ENCODE measurements at places on chromosomes 4 and X.

- no peak for DNase-seq
Observed at GRCh38 chrX:133570549-133570948, 155.3 kb upstream of the GPC4 start.

DNA sequence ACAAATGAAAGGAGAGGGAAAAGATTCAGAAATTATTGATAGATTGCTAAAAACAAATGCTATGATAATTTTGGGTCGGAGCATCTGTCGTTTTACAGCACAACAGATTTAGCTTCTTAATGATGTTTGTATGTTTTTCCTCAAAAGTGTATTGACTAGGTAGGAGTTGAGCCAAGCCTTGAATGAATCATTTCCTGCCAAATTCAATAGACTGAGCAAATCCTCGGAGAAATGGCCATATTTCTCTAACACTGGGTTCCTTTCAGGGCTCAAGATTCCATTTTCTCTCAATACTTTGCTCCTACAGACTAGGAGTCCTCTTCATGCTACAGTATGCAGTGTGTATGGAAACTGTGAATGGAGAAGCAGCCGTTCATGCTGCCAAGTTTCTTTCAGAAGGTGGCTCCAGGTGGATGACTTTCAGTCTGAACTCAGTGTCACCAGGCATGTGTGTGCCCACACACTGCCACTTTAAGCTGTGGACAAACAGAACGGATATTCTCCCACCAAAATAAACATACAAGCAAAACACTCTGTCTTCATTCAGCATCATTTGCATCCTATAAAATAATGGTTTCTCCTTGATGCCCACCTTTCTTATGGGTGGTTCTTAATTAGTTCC is 146.0 kb downstream of the TBL1X start:
- DNase-seq = no peak

- DNase-seq = no peak
Observed at GRCh38 chr4:55071951-55072350, 53.4 kb downstream of the KDR start.

DNA sequence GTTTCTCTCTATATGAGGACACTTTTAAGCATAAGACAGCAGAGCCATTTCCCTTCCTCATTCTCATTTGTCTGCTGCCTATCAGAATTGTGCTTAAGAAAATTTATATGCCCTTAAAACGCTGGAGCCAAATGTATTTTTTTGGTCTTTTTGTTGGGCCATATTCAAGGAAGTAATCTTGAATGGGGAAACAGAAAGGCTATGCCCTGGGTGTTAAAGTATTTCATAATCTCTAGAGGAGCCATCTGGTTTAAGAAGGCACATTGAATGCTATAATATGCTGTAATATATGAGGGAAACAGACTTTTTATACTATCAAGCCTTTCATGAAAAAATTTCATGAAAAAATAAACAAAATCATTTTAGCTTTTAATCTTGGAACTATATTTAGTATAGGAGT is 4.3 kb downstream of the DMD start:
- no peak for DNase-seq

DNA sequence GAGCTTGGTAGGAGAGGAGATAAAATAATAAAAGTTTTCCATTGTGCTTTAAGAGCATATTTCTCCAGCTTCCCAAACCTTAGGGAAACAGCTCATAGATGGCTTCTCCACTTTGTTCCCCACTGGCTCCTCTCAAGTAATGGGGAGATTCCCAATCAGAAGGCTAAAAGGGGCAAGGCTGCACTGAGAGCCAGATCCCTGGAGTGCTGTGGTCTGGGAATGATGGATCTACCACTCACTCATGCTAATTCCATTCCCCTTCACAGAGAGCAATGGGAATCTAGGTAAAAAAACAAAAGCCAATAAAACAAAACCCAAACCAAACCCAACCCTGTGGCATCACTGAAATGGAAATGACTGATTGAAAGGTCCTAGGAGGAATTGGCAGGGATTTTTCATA is 219.7 kb upstream of the MBNL3 start:
- DNase-seq = no peak

GRCh38 chr4:79585834-79586233 is 177.8 kb upstream of the GK2 start:
- DNase-seq = no peak

DNA sequence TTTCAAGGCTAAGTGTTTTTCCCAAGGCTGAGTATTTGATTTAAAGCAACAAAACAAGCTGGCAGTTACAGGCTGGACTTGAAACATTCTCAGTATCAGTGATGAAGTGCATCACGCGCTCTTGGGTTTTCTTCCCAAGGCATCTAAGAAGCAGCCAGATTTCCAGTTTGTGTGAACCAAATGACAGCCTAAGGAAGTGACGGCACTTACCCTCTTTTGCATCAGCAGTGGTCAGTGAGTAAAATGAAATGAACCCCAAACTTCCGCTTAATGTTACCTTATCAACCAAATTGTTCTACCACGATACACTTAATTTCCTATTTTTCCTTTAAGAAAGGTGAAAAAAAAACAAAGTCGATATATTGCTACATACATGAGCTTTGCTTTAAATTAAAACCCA is 15.8 kb upstream of the GYPE start:
- no peak for DNase-seq

DNA sequence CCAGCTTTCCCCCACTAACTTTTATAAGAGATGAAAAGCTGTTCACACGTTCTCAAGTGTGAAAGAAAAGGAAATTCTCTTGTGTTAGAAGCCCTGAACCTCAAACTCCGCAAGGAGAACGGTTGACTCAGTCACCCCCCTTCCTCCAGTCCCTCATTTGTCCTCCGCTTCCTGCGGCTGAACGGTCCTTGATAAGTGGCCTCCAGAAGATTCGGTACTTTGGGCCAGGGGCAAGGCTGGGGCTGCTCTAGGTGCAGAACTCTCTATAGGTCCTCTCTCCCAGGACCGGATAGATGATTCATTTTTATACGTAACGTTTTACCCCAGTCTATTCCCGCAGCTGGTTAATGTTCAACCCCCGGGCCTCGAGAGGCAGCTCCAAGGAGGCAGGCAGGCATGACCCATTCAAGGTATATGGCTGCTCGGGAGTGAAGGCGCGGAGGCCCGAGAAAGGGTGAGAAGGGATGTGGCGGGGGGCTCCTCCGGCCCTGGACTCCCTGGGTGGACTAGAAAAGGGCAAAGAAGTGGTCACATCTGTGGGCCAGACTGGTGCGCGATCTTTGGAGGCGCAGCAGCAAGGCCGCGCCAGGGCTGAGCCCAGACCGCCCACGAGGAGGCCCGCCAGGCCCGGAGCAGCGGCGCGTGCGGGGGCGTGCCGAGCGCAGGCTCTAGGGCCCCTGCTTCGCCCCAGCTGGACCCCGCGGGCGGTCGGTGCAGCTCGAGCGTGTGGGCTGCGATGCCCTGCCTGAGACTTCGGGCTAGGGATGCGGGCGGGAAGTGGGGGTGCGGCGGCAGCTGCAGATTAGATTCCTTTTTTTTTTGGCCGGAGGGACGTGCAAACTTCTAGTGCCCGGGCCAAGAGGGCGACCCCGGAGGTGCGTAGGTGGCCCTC is 11.7 kb downstream of the PITX2 start:
- no peak for DNase-seq

DNA sequence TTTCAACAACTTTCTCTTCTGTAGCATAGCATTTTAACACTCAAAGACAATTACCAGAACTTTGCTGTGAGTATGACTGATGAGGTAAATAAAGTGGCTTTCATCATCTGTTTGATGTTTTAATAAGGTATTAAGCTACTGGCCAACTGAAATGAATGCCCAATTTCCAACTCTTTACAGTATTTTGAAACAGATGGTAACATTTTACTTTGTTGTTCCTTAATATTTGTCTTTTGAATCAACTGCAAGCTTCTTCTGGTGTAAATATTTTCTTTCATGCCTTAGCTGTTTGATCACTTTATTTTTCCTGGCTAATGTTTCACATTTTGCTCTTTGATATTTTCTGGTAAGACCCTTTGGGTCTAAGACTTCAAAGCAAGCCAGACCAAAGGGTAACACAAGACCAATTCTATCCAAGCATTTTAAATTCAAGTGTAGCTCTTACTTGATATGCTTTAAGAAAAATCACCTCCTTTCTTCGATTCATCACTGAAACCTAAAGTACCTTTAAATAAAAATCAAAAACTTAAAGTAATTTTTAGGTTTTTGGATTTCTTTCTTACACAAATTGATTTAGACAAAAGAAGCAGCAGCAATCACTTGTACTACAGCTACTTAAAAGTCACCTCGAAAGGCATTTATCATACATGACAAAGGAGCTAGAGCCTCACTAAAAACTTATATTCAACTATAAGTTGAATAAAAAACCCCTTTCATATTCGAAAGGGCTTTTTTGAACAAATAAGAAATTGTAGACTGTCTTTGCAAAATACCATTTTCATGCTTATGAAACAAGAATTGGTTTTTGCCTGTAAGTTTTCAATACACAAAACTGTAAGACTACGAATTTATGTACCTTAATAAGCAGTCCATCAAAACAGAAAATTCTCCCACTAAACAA is 57.6 kb downstream of the TBCK start:
- DNase-seq = no peak

DNA sequence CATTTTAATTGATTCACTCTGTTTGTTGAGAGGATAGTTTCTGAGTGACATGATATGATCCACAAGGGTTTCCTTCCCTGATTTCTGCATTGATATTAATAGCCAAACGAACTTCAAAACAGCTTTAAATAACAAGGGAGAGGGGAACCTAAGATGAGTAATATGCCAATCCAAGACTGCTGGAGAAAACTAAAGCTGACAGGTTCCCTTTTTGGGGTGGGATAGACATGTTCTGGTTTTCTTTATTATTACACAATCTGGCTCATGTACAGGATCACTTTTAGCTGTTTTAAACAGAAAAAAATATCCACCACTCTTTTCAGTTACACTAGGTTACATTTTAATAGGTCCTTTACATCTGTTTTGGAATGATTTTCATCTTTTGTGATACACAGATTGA is 182.2 kb downstream of the AR start:
- DNase-seq = no peak

- no peak for DNase-seq
Observed at GRCh38 chr4:119026662-119027444, 108.8 kb upstream of the MYOZ2 start.

GRCh38 chr4:37827030-37827685 is 672 bp downstream of the PGM2 start:
- no peak for DNase-seq

DNA sequence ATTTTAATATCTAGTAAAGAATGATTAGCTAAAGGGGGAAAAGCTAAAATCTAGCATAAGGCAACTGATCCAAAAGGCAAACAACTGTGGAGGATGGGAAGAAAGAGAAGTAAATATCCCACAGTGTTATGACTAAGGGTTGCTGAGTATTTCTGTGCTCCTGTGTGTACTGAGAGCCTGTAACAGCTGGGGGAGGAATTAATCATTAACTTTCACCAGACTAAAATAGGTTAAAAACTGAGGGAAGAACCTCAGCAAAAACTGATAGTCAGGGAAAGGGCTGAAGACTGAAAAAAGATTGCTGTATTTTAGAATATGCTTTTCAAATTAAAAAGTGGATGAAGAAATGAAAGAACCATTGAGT is 365.9 kb downstream of the CXXC4 start:
- no peak for DNase-seq

- no peak for DNase-seq
Observed at GRCh38 chr4:160370046-160370445, 1267.2 kb downstream of the RAPGEF2 start.

- no peak for DNase-seq
Observed at GRCh38 chr4:81667539-81667938, 195.8 kb upstream of the RASGEF1B start.

DNA sequence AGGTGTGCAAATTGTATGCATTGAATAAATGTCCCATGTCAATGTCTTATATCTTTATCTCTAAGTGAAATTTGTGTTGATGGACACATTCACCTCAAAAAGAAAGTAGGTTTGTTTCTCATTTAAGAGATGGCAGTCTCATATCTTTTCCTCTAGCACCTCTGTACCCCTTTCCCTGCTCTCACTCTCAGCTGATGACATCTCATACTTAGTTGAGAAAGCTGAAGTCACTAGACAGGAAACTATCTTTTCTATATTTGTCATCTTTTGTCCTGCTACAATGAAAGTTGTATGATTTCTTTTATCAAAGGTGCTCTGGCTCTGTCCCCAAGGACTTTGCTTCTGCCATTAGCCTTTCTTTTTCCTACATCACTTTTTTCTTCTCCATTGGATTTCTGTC is 84.0 kb upstream of the GRPR start:
- no peak for DNase-seq

GRCh38 chr4:82508806-82509428 is 52.9 kb downstream of the TMEM150C start:
- DNase-seq = no peak

GRCh38 chrX:153395613-153396319 is 5.4 kb downstream of the PNMA6E start:
- no peak for DNase-seq

DNA sequence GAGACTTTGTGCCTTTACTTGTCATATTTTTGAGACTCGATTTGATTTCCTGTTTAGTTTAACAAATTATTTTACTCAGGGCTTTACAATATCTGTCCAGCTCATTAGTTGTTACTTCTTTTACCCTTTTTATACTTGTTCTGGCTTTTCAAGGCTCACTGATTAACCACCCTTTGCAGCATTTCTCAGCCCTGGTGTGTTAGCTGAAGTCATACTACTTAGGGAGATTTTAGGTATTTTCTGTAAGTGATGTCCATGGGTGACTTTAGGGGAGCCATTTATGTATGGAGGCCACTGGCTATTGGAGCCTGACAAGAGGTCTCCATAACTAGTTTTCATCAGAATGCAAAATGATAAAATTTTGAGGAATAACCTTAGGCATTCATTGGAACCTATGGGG is 147.2 kb downstream of the RPA4 start:
- DNase-seq = no peak

DNA sequence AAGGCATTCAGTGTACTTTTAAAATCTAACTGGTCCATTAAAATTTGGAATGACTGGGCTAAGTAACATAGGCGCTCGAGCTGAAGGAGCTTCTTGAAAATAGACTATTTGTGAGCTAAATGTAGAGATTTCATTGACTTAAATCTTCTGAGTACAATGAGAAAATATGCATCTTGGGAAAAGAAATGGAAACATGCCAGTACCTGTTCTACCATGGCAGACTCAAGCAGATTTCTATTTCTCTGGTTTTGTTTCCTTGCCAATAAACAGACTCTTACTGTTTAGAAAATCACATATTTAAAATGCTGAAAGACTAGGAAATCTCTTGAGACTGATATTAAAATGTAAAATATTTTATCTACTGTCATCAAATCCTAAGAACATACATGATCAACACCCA is 678.1 kb downstream of the FAT4 start:
- DNase-seq = no peak

- no peak for DNase-seq
Observed at GRCh38 chrX:66164470-66164869, 423 bp downstream of the HEPH start.

GRCh38 chr4:43875655-43876054 is 573.0 kb downstream of the KCTD8 start:
- DNase-seq = no peak

DNA sequence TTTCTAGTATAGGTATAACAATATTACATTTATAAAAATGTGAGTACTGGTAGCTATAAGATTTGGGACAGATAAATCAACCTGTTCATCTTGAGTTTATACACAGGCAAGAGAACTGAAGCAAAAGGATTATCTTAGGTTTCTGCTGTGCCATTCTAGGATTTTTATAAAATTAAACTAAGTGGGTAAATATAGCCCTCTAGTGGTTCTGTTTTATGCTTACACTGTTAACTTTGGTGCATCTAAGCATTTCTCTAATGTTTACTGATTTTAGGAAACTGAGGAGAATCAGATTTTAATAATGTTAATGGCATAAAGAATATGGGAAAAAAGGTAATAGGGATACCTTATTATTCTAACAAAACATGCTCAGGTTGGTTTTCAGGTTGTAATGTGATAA is 1.1 kb upstream of the RRH start:
- no peak for DNase-seq
